C1 segment of cervical spinal cord (tissue), 14 donors: ENCODE measurements at places on chromosomes 5 and 9.

GRCh38 chr9:17622141-17622540, 43.3 kb downstream of the SH3GL2 start:
- DNase-seq: no peak

DNA sequence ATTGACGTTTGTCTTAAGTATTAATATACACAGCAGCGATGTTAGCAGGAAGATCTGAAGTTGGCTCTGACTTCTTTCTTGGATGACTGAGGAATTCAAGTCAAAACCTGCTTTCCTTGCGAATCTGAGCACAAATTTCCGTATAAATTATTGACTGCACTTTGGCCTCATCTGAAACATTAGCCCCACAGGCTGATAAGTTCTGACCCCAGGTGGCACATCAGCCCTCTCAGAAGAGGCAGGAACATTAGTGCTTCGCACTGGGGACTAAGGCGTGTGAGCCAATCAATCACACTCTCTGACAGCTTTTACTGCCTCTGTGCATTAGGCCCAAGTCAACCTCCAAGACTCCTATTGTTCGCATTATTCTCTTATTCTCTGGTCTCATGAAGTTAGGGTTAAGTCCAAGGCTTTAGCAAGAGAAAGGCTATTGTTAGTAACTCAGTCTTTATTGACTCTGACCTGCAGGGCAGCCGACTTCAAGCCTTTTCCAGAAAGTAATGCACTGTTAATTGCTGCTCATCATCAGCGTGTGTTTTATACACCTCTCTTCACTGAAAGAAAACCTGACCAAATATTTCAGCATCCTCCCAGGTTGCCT, 84.2 kb downstream of the ZNF608 start:
- no peak for DNase-seq

DNA sequence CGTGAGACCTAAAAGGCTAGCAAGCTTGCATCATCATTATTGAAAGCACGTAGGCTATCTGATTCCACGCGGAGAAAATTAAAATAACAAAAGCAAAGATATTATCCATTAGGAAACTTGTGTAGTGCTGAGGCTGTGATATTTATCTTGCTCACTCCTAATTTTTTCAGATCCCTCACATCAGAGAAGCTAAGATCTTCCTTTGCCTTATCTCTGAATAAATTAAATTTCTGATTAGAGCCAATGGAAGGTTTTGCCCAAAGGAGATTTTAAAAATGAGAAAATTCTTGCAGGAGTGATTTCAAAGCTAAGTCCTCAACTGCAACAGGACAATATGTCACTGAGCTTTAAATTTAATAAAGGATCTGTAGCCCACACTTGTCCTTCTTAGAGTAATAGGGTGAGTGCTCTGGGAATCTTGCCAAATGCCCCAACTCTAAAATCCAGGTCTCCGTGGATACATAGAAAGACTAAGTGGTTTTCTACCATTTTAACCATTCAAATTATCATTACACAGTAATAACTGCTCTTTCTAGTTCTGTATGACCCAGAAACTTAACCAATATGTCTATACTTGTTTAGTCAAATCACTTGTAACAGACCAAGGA, 295.0 kb downstream of the CAAP1 start:
- no peak for DNase-seq

- DNase-seq: no peak
Measured at GRCh38 chr5:93911609-93912008, 170.2 kb upstream of the POU5F2 start.
